Activated naive CD4-positive, alpha-beta T cell (primary cell): ENCODE measurements at places on chromosomes 3 and 15.

GRCh38 chr15:80272987-80273386 is 21.0 kb upstream of the CTXND1 start:
- no peak for DNase-seq

GRCh38 chr15:41801850-41802455 is 25.9 kb upstream of the JMJD7 start:
- DNase-seq, result no peak

DNA sequence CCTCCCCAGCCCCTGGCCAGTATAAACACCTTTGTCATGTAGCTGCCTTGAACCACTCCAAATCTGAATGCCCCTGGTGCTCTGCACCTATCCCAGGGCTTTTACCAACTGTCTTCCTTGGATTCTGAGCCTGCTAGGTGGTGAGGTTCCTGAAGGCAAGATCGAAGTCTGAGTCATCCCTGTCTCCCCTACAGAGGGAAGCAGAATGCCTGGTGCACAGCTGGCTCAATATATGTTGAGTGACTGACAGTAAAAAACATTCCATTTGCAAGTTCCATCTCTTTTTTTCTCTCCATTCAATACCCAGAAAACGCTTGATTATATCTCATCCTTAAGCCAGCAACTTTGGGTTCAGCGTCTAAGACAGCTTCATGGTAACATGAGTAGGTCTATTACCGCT is 24.7 kb downstream of the SLC24A1 start:
- DNase-seq, result no peak

- no peak for DNase-seq
Observed at GRCh38 chr3:171295484-171296373, 164.5 kb downstream of the TNIK start.

DNA sequence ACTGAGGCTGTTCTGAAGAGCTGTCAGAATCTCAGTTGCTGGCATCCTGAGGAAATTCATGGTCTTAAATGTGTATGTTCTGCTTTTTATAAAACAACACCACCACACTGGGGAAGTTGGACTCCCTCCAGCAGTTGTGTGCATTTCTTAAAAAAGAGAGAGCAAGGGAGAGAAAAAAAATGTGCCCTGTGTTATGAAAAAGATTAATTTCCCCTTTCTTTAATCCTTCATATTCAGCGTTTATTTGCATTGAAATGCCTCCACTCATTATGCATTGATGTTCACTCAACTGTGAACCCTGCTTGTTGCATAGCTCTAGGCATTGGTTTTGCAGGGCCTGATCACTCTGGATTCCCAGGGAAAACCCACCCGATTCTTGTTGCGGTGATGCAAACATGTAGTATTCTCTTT is 4.4 kb upstream of the ZNF609 start:
- DNase-seq, result no peak

GRCh38 chr3:31341130-31341529 is 191.6 kb upstream of the STT3B start:
- DNase-seq, result no peak
